GM10248 (cell line): ENCODE measurements at places on chromosomes 4 and X.

DNA sequence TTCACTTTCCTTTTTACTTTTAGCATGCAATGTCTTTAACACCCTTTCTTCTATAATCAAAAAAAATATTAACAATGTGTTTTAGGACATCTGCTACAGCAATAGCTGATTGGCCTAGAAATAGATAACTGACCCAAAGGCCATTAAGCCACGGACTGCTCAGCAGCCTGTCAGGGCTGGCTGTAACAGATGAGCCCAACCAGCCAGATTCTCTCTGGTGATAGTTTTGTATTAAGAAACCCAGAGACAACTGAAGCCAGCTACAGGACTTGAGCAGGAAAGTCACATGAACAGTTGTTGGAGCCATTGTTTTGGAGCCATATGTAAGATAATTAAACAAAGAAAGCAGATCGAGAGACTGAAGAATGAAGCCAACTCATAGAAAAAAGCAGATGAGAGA, 80.3 kb downstream of the DDIT4L start:
- no peak for DNase-seq

DNA sequence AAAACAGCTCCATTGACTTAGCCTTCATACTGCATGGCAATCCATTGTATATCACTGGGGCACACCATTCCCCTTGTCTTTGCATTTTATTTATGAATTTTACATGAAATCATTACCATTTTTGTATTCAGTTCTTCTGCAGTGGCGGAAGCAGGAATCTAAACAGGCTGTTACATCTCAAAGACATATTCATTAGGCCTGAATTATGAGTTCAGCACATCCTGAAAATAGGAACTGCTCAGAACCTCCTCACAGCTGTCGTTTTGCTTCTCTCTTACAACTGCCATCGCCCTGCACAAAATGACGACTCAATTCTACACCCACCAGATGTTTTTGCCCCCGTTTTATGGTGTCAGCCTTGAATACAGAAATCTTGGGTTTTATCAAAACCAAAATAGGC, 474.4 kb upstream of the MAGEB18 start:
- DNase-seq, result no peak

- no peak for DNase-seq
Observed at GRCh38 chrX:105662248-105662647, 160.1 kb upstream of the NRK start.

GRCh38 chrX:107686792-107687191, 58.5 kb downstream of the PRPS1 start:
- no peak for DNase-seq

- DNase-seq, result peak; percentile 33
Observed at GRCh38 chrX:16436348-16437188, 213.4 kb upstream of the S100G start.

- no peak for DNase-seq
Observed at GRCh38 chrX:100990139-100990538, 20.6 kb downstream of the ARL13A start.

DNA sequence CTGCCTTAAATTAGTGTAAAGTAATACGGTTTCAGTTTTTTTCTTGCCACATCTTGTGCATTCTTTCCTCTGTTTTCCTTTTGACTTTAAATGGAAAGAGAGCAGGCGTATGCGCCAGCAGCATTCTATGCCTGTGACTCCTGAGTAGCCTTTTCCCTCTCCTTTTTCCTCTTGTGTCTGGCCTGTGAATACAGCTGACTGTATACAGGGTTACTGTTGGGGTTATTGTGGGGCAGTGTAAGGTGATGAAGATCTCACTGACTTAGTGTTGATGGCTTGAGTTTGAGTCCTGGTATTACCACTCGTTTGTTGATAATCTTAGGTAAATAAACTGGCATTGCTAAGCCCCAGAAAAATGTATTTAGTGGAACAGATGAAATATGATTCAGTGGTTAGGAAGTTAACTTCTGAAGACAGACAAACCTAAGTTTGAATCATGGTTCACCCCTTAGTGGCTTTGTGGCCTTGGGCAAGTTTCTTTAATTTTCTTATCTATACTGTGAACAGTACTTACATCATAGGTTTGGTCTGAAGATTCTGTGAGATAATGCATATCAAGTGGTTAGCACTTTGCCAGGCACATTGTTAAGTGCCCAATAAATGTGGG, 105.1 kb downstream of the FNIP2 start:
- DNase-seq, result no peak

- no peak for DNase-seq
Observed at GRCh38 chrX:103722505-103722904, 11.8 kb downstream of the TMEM31 start.

DNA sequence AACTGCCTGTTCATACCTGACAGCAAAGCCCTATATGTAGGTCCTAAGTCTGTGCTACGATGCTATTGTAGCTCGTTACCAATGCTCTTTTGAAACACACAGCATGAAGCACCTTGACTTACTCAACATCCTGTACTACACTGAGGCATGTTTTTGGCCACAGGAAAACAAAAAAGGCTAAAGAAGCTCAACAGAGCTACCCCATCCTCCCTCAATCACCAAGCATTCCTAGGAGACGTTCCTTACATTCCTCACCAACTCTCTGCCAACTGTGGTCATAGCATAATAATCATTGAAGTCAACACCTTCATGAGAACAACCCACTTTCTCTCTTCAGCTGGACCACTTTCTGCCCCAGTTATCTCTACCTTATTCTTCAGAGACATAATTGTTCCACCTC, 73.7 kb upstream of the SLC25A43 start:
- no peak for DNase-seq

DNA sequence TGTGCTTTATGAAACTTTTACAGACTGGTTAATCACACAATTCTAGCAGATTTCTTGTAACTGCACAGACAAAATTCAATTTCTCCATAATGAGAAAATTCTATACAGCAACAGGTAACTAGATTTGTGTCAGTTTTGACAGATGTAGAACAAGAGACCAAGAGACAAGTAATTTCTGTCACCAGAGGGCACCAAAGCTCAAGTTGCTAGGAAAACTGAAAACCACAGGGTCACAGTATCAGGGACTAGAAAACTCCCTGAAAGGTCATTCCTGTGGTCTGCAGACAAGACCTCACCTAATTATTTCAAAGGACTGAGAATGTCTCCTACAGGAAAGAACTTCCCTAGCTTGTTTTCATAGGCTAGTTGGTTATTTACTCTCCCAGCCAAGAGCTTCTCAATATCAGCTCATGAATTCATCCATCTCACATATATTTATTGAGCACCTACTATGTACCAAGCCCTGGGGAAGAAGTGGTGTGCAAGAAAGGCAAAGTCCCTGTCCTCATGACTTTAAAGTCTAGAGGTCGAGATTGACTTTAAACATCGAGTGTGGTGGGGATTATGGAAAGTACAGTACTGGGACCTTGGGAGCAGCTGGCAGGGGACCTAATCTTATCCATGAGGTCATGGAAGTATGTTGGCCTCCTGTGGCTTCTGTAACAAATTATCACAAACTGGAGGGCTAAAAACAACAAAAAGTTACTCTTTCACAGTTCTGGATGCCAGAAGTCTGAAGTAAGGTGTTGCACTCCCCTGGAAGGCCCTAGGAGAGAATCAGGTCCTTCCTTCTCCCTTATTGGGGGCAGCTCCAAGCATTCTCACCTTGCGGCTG, 47.8 kb upstream of the SETD7 start:
- DNase-seq, result peak; percentile 45

DNA sequence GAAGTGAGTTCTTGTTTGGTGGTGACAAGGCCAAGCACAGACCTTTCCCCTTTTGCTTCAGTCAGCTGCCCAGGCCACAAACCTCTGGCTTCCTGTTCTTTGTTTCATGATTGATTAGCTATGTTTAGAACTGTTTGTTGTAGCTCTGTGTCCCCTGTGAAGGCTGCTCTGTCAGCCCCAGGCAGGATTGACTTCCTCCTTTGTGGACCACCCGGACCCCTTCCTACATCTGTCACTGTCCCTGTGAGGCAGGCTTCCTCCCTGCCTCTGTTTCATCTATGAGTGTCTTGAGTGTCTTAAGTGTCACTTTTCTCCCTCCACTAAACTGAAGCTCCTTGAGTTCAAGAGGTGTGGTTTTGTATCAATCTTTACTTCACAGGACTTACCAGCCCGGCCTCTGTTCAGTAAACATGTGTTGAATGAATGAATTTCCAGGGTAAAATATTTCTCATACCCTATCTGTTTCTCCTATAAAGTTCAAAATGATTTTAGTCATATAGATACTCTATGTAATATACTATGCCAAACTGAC, 83.5 kb downstream of the ZNF674 start:
- no peak for DNase-seq

- no peak for DNase-seq
Observed at GRCh38 chrX:131792789-131793462, 230.2 kb upstream of the STK26 start.

GRCh38 chr4:134787315-134787714, 585.7 kb upstream of the PABPC4L start:
- no peak for DNase-seq

DNA sequence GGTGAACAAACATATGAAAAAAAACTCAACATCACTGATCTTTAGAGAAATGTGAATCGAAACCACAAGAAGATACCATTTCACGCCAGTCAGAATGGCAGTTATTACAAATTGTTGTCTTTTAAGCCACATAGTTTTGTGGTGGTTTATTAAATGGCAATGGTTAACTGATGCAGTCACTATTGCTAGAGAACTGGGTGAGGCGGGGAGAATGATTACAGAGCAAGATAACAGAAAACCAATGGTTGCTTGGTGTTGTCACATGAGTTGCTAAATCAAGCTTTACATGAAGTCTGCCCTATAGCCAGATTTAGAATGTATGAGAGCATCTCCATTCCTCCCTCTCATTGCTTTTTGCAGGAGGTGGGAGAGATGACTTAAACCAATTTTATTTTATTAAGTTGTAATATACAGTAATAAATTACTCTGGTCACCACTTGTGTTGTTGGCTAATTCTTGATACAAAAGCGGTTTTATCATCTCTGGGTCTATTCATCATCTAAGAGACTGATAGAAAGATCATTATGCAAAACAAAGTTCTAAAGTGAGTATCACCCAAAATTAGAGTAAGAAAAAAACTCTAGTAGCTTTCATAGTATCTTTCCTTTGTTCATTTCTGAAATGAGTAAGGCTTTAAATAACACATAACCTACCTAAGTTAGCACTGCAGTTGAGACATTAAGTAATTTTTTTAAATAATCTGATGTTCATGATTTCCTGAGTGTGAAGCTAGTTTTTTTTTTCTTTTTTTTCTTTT, 859.5 kb downstream of the STIM2 start:
- DNase-seq, result no peak

DNA sequence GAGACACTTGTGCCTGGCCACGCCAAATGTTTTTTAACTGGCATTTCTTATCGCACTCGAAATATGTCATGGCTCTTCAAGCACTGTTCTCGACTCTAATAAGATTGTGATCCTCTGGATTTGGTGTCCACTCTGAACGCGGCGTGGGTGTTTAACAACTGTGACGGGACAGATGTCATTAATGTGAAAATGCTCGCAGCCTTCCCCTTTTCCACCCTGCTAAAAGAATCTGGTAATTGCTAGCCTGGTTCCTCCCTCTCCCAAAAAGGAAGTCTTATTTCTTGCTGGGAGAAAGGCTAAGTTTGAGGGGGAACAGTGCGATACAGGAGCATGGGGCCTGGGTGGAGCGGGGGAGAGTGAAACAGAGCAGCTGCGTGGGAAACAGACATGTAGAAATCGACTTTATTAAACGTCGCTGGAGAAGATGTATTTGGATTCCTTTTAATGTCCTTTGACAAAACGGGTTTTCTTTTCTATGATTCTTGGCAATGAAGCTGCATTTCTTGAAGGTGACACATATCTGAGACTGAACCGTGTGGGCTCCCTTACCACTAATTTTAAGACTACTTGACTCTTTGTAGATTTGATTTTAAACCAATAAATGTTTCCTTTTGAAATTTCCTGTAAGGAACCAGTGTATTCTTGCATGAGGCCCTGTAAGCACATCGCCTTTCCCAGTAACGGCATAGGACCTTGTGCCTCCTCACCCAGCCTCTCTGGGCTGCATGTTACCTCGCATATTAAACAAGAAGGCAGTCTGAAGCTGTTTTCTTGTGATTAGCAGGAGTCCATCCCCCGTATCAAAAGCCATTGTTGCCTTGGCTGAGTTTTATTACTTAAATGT, 17.8 kb downstream of the TBC1D1 start:
- no peak for DNase-seq

- no peak for DNase-seq
Observed at GRCh38 chr4:85724791-85725563, 250.0 kb downstream of the ARHGAP24 start.

GRCh38 chr4:181541396-181541795, 701.8 kb upstream of the TENM3 start:
- DNase-seq, result no peak
